ENCODE measurements at places on chromosomes 13 and 19. TPM values are rescaled to one million over a fixed set of nuclear protein-coding genes. Genes with fewer than 3 reads are reported as not detected.

The TSEN34 gene
- 167 TPM for total RNA-seq

- DNase-seq = no peak
Measured at GRCh38 chr13:58592786-58593185, 961.2 kb downstream of the PCDH17 start.

The SKA3 gene
- 24.5 TPM for total RNA-seq

DNA sequence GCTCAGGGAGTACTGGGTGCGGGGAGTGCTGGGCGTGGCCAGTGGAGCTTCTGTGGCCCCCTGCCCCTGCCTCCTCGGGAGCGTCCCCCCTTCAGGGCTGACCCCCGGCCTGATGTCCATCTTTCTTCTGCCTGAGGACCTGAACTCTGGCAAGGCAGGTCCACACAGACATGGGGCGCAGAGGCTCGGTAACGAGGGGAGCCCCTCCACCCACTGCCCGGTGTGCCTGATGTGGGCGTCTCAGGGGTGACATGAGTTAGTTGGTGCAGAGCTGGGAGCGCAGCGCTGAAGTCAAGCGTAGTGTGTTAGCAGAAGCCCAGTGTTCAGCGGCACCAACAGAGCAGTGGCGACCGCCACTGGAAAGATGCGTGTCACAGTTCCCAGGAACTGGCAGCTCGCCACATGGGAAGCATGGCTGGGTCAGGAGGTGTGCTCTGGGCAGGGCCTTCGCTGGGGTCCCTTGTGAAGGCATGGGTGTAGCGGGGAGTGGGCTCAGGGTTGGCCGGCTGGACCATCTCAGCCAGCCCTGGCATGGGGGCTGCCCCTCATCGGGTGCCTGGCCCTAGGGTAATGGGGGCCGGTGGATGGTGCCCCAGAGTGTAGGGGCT lies 11.5 kb downstream of the THOP1 start:
- DNase-seq = no peak

GRCh38 chr13:73938372-73939070 lies 195.7 kb downstream of the KLF12 start:
- DNase-seq = peak; percentile 33

- DNase-seq = no peak
Measured at GRCh38 chr13:88925954-88926353, 1254.8 kb downstream of the SLITRK5 start.

The KRTDAP gene
- not detected for total RNA-seq

DNA sequence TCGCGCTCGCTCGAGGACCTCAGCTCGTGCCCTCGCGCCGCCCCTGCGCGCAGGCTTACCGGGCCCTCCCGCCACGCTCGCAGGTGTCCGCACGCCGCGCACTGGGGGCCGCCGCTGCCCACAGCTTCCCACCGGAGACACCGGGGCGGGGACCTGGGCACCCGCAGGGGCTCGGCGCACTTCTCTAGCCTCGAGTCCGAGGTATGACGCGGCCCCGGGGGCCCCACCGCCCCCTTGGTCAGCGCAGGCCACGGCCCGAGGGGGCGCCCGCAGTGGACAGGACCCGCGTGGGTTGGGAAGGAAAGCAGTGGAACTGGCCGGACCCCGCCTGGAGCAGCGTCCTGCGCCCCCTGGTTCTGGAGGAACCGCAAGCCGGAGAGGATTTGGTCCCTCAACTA lies 2.1 kb upstream of the GRWD1 start:
- DNase-seq = no peak

The LONP1 gene
- total RNA-seq = 49.1 TPM

The ZNF614 gene
- 12.3 TPM for total RNA-seq

The ZNF880 gene
- 1.0 TPM for total RNA-seq

All from H4 (cell line).